Left forelimb (tissue), 1 donor: ENCODE measurements at places on chromosomes 6 and 20.
A peak's percentile ranks its signal among the peaks of the same experiment; 100 is the strongest.

DNA sequence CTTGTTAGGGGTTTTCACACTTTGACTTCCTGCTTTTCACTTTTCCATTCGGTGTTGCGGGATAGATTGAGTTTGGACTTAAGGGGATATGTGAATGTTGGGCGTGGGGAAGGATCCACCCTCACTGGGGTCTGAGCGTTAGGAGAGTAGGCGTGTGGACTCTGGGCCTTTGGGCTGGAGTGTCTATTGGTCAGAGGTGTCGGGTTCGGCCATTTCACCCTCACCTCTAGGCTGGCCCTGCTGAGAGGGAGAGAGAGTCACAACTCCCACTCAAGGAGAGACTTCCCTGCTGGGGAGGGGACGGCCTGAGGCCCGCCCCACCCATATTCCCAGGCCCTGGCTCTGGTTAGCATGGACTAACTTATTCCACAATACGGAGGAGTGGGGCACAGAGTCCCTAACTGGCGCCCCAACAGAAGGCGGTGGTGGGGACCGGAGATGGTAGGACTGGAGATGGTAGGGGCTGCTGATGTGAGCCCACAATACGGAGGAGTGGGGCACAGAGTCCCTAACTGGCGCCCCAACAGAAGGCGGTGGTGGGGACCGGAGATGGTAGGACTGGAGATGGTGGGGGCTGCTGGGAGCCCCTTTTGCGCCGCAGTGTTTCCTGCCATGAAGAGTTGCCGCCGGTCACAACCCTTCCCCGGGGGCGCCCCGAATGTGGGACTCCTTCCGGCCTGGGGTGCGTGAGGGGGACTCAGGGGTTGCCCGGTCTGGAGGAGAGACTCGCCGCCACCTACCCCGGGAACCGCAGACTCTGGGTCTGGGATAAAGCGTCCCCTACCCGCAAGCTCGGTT is 1.4 kb upstream of the PTPRA start:
- DNase-seq, result no peak

GRCh38 chr20:63587776-63588591 is 13.9 kb upstream of the HELZ2 start:
- DNase-seq, result no peak

- no peak for DNase-seq
These were observed 151.8 kb downstream of the VEGFA start for GRCh38 chr6:43921548-43922425.

GRCh38 chr6:1325461-1326309 is 13.8 kb downstream of the FOXQ1 start:
- DNase-seq, result no peak

GRCh38 chr6:63348836-63349235 is 29.1 kb upstream of the LGSN start:
- DNase-seq, result no peak

- DNase-seq, result no peak
These were observed 15.6 kb downstream of the MAFB start for GRCh38 chr20:40673442-40673841.

DNA sequence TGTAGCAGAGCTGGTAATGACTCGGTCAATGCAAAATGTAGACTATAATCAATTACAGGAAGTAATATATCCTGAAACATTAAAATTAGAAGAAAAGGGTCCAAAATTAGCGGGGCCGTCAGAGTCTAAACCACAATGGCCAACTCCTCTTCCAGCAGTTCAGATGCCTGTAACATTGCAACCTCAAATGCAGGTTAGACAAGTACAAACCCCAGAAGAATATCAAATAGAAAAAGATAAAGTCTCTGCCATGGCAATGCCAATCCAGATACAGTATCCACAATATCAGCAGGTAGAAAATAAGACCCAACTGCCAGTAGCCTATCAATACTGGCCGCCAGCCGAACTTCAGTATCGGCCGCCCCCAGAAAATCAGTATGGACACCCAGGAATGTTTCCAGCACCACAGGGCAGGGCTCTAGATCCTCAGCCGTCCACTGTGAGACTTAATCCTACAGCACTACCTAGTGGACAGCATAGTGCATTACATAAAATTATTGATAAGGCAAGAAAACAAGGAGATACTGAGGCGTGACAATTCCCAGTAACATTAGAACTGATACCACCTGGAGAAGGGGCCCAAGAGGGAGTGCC is 158.4 kb downstream of the GPX5 start:
- no peak for DNase-seq

GRCh38 chr6:168390749-168391420 is 50.1 kb upstream of the SMOC2 start:
- DNase-seq, result no peak

- DNase-seq, result no peak
These were observed 553.4 kb upstream of the CITED2 start for GRCh38 chr6:139927742-139928305.

GRCh38 chr6:135306166-135306565 is 125.1 kb downstream of the MYB start:
- no peak for DNase-seq

GRCh38 chr6:166381733-166382499 is 824 bp downstream of the MPC1 start:
- peak; percentile 72 for DNase-seq

DNA sequence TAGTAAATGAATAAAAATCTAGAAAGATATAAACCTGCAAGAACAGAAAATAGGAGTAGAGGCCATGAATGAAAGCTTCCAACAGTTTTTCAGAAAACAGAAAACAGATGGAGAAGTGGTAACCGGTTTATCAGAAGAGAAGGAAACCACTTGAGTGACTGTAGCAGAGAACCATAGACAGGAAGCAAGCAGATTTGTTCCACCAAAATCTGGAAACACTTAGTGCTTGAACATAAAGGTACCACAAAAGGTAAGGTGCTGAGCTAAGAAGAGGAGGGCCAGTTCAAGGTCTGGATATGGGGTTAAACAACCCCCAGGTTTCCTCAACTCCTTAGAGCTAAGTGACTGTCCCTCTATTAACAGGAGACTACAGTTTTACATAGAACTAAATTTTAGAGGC is 9.2 kb upstream of the KIAA0319 start:
- DNase-seq, result no peak

GRCh38 chr20:31860390-31861134 is 9.8 kb downstream of the DUSP15 start:
- no peak for DNase-seq

DNA sequence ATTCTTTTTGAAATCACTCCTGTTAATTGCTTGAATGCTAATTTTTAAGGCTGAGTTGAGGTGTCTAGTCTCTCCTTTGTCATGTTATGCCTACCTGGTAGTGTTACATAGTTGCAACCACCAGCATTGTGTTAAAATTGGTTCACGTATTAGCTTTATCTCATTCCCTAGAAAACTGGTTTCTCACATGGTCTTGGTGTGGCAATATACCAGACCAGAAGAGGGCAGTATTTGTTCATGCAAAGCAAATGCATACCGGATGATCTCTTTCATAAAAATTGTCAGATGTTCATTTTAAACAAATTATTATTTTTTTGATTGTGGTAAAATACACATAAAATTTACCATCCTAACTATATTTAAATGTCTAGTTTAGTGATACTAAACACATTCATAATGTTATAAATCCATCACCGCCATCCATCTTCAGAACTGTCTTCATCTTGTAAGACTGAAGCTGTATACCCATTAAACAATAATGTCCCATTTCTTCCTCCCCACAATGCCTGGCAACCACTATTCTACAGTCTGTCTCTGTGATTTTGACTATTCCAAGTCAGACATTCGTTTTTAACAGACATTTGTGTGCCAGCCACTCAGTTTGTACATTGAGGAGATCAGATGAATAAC is 92.8 kb downstream of the ATRN start:
- DNase-seq, result no peak

- no peak for DNase-seq
These were observed 43.3 kb downstream of the TMEM170B start for GRCh38 chr6:11580686-11581405.

DNA sequence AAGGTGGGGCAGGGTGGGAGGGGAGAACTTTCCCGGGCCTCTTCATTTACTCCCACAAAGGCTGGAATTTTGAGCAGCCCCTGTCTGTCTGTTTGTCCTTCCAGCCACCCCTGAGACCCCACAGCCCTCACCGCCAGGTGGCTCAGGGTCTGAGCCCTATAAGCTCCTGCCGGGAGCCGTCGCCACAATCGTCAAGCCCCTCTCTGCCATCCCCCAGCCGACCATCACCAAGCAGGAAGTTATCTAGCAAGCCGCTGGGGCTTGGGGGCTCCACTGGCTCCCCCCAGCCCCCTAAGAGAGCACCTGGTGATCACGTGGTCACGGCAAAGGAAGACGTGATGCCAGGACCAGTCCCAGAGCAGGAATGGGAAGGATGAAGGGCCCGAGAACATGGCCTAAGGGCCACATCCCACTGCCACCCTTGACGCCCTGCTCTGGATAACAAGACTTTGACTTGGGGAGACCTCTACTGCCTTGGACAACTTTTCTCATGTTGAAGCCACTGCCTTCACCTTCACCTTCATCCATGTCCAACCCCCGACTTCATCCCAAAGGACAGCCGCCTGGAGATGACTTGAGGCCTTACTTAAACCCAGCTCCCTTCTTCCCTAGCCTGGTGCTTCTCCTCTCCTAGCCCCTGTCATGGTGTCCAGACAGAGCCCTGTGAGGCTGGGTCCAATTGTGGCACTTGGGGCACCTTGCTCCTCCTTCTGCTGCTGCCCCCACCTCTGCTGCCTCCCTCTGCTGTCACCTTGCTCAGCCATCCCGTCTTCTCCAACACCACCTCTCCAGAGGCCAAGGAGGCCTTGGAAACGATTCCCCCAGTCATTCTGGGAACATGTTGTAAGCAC is 46.0 kb upstream of the TTPAL start:
- DNase-seq, result no peak

DNA sequence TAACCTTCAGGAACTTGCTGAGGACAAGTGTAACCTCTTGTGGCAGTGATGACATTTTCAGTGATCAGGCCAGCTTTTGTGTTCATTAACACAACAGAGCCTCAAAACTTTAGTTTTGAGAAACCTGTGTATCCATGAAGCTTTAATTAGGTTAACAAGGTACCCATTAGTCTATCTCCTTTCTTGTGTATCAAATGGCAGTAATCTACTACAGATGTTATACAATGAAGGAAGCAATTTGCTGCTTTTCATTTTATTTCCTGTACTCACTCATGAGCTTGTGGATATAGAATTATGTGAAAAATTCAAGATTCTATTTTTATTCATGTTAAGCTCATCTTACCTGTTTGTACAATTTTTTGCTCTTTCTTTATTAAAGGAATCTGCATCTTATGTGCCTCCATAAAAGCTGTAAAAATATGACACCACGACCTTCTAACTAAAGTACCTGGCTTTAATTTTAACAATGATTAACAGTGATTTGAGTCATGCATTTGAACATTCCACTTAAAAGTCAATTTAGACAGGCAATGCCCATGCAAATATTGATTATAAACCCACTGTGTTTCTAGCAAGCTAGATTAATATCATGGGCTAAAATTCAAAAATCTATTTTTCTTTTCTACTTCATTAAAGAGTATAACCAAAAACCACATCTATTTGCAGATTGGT is 897.3 kb downstream of the KIF16B start:
- no peak for DNase-seq

GRCh38 chr6:125746731-125747588 is 2.5 kb upstream of the HEY2 start:
- DNase-seq, result peak; percentile 72

DNA sequence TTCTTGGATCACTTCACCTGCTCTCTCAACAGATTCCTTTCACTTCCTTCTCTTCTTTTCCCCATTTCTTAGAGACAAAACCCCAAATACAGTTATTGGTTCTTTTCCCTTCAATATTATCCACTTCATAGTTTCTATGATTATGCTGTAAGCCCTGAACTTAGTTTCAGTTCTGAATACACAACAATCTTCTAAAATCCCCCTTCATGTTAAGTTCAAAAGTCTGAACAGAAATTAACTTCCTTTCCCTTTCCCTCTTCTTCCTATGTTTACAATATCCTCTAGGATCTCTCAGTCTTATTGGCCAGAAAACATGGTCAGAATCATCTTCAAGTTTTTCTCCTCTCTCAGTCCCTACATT is 57.7 kb downstream of the OGFRL1 start:
- no peak for DNase-seq

DNA sequence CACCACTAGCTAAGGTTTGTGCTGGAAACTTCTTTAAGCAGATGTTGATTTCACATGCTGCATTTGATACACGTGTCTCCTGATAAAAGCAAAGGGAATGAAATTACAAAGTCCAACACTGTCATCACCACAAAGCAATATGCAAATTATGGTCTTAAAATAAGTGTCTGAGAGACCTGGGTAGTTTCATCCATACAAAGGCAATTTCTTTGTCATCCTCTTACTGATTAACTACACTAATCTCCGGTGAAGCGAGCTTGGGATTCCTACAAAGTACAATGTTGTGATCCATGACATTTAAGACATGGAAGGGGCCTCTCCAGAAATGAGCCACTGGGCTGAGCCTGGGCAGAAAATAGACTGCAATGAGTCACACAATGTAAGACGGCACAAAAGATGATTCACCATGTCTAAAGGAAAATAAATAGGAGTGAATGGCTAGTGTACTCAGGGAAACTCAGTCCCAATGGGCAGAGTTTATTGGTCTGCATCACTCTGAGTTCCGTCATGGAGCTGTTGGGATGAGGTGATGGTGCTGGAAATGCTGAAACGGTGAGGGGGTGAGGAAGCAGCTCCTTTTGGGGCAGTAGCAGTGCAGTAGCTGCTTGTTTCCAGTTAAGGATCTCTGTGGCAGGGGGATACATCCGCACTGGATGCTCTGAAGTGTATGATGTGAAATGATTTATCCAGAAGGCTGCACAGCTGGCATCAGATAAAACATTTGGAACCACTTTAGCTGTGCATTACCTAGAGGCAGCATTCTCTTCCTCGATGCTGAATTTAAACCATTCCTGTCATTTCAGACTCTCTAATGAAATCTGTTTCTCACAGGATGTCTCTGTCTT is 103.3 kb downstream of the IBTK start:
- no peak for DNase-seq

DNA sequence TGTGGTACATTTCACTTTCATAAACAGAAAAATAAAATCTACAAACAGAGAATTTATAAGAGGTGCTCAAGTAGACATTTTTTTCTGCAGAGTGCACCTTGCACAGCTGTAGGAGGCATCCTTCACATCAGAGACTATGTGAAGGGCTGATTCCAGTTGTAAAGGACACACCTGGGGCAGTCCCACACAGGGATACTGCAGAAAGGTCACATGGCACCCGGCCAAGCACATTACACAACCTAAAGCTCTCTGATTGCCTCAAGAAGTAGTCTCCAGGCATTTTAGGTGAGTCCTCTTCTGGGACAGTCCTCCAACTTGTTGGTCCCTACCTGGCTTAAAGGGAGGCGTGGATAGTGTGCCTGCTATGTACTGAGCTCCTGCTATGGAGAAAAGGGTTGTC is 502.9 kb upstream of the NOX3 start:
- DNase-seq, result no peak

GRCh38 chr6:88899569-88900316 is 63.7 kb downstream of the RNGTT start:
- no peak for DNase-seq

- no peak for DNase-seq
These were observed 235.9 kb downstream of the BTBD3 start for GRCh38 chr20:12153628-12154027.

GRCh38 chr20:46139908-46140482 is 21.9 kb downstream of the CD40 start:
- DNase-seq, result no peak

GRCh38 chr20:20778676-20779075 is 66.2 kb upstream of the RALGAPA2 start:
- no peak for DNase-seq

GRCh38 chr6:128500014-128500413 is 20.4 kb downstream of the PTPRK start:
- no peak for DNase-seq
